ENCODE measurements at places on chromosomes 1 and 21.

DNA sequence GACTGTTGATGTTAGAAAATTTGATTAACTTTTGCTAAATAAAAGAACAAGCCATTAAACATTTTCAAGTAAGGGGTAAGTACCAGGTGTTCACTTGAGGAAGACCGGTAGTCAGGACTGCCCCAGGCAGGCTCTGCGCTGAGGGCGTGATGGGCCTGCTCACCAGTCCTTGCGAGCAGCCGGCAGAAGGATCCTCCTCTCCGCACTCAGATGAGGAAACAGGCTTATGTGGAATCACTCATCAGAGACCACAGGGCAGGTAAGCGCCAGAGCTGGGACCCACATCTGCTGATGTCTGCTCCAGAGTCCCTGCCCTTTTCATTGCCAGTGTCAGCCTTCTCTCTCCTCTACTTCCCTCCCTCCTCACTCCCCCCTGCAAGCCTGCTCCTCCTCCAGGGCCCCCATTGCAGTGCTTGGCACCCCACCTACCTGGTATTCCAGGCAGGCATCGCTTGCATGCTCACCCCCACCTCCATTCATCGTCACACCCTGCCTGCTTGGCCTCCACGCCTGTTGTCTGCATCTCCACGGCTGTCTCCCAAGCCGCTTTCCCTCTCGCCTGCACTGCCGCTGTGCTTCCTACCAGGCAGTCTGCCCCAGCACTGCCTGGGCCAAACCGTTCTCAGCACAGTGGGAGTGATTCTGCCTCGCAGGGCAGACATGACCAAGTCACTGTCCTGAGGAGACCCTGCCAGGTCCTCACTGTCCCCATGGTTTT is 24.7 kb upstream of the KDM4A start:
- no peak overlapping the region for H3K4me3 ChIP-seq
- no peaks in the 10 kb centered on the region for H3K27me3 ChIP-seq
- no peak overlapping the region for H3K27ac ChIP-seq
- no peaks in the 10 kb centered on the region for H3K36me3 ChIP-seq
- H3K4me1 ChIP-seq = no peaks in the 10 kb centered on the region

DNA sequence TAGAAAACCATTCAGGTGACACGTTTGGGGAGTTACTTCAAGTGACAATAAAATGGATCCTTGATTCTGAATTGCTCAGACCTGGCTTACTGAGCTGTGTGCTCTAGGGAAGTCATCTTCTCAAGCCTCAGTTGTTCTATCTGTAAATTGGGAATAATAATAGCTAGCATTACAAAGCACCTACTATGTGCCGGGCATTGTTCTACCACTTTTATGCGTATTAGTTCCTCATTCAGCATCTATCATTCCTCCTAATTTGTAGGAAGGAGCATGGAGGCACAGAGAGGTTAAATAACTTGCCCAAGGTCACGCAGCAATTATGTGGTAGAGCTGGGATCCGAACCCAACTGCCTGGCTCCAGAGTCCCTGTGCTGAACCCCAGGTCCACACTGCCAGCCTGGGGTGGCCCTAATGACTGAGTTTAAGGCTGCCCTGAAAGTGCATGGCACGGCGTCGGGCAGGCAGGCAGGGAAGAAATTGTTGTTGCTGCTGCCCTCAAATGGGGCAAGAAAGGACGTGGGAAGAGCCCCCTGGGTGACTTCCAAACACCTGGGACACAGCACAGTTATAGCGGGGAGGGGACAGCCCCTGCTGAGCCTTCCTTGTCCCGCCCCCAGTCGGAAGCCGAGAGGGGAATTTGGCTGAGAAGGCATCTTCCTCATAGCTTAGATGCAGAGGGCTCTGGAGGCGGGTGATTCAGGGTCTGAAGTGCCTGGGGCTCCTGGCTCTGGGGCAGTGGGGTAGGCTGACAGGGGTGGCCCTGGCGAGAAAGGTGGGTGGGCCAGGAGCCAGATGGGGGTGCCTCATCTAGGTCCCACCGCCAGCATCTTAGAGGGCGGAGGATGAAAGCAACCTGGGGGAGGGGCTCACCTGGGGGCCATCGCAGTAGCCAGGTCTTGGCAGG is 86.5 kb upstream of the IFFO2 start:
- no peaks in the 10 kb centered on the region for H3K36me3 ChIP-seq
- no peaks in the 10 kb centered on the region for H3K4me1 ChIP-seq

GRCh38 chr21:44549525-44550211 is 1.6 kb downstream of the KRTAP10-2 start:
- no peak for DNase-seq
- H3K27me3 ChIP-seq = no peaks in the 10 kb centered on the region

DNA sequence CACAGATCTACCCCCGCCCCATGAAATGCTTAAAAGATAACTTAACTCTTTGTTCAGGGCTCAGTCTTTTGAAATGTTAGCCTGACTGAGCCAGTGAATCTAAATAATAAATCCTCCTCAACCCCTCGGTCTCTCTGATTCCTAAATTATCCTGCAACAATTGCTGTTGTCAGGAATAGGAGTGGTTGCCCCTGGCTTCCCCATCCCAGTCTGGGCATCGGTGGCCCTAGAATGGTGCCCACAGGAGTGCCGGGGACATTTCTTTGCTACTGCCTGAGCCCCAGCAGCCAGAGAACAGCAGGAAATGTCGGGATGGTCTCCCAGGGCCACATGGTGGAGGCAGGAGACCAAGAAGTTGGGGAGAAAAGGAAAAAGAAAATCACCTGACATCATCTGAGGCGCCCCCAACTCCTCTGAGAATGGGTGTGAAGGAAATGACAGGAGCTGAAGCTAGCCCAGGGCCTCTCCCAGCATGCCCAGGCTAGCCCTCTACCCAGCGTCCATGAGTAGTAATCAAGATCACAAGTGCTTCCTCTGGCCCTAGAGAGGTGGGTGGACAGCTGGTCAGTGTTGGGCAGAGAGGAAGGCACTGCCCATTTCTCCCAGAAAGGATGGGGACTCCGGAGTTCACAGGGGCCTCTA is 1.6 kb downstream of the PADI4 start:
- H3K4me3 ChIP-seq = no peak overlapping the region
- H3K4me1 ChIP-seq = no peaks in the 10 kb centered on the region
- no peak for DNase-seq

All from thymus (tissue), 14 donors.